ENCODE measurements at places on chromosomes 13 and 19.

DNA sequence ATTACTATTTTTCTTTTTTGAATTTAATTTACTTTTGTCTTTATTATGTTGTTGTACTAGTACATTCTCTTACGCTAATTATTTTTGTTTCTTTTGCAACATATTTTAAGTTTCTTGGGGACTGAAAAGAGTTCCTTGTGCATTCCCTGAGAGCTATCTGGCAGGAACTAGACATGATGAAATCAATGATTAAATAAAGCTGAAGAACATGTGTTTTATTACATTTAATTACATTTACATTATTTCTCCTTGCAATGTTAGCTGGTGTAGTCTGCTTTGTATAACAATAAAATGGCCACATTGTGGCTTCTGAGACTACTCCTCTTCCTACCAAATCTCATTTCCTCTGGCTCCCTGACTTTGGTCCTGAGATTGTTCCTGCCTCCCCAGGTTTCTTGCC, 244.9 kb downstream of the NDFIP2 start:
- H3K36me3 ChIP-seq = no peaks in the 10 kb centered on the region
- H3K27me3 ChIP-seq = no peaks in the 10 kb centered on the region
- H3K4me3 ChIP-seq = no peak overlapping the region
- DNase-seq = no peak
- no peak overlapping the region for H3K27ac ChIP-seq
- H3K4me1 ChIP-seq = no peaks in the 10 kb centered on the region

- H3K27me3 ChIP-seq = no peaks in the 10 kb centered on the region
- H3K27ac ChIP-seq = no peak overlapping the region
- no peaks in the 10 kb centered on the region for H3K4me1 ChIP-seq
- no peak for DNase-seq
- H3K4me3 ChIP-seq = no peak overlapping the region
- no peaks in the 10 kb centered on the region for H3K36me3 ChIP-seq
Measured at GRCh38 chr13:107395927-107396662, 819.2 kb downstream of the LIG4 start.

GRCh38 chr13:107124129-107124718, 556.3 kb upstream of the ARGLU1 start:
- no peaks in the 10 kb centered on the region for H3K27me3 ChIP-seq
- H3K36me3 ChIP-seq = no peaks in the 10 kb centered on the region
- DNase-seq = peak; percentile 6

DNA sequence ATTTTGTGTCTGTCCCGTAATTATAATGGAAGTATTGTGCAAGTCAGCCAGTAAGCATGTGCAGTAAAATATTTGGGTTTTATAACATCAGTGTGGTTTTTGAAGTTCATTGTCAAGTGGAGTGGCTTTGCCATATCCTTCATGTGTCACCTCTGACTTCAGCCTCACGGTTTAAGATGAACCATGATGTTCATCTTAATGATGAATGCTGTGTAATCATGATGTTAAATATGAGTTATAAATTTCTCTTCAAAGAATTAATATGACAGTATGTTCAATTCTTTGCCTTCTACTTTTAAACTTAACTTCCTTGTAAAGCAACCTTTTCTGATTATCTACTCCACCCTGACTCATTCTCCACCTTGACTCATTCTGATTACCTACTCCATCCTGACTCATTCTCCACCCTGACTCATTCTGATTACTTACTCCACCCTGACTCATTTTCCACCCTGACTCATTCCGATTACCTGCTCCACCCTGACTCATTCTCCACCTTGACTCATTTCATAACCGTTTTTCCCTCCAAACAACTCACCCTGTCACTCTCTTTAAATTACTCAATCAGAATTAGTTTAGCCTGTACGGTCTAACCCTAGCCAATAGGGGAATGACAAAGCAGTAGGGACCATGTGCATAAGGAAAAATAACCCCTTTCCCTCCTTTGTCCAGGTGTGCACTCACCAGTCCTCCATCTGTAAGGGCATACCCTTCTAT, 50.3 kb upstream of the ANKRD10 start:
- no peaks in the 10 kb centered on the region for H3K4me1 ChIP-seq
- no peak overlapping the region for H3K4me3 ChIP-seq
- no peak for DNase-seq
- peaks cover 5% of the 10 kb centered on the region for H3K27me3 ChIP-seq

DNA sequence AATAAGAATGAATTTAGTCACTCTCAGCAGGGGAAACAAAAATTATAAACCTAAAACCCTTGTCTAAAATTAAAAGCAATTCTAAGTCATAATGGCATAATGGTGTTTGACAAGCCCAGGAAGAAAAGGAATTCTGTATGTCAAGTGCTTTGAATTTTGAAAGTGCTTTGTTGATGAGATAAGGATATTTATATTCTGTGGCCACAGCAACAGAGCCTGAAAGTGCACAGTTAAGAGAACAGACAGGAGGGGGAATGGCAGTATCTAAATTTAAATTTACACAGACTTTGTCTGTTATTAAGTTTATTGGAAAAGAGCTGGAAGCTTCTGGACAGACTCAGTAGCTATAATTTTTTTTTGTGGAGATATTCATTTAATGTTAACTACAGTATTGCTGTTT, 69.8 kb downstream of the OLFM4 start:
- no peaks in the 10 kb centered on the region for H3K27me3 ChIP-seq
- DNase-seq = no peak
- no peak overlapping the region for H3K4me3 ChIP-seq
- H3K27ac ChIP-seq = no peak overlapping the region
- H3K4me1 ChIP-seq = no peaks in the 10 kb centered on the region

GRCh38 chr19:55082020-55082851, 6.6 kb downstream of the EPS8L1 start:
- H3K36me3 ChIP-seq = no peaks in the 10 kb centered on the region
- DNase-seq = peak; percentile 92
- peaks cover 7% of the 10 kb centered on the region for H3K27me3 ChIP-seq
- peak overlapping the region; percentile 34 for H3K4me3 ChIP-seq
- no peaks in the 10 kb centered on the region for H3K4me1 ChIP-seq

GRCh38 chr13:50672025-50672424, 171.5 kb downstream of the DLEU7 start:
- H3K27ac ChIP-seq = no peak overlapping the region
- no peaks in the 10 kb centered on the region for H3K27me3 ChIP-seq
- H3K36me3 ChIP-seq = no peaks in the 10 kb centered on the region
- no peaks in the 10 kb centered on the region for H3K4me1 ChIP-seq

GRCh38 chr13:114256547-114256946, 21.9 kb downstream of the CDC16 start:
- no peaks in the 10 kb centered on the region for H3K27me3 ChIP-seq
- H3K27ac ChIP-seq = no peak overlapping the region

GRCh38 chr13:27791146-27791900, 960 bp upstream of the GSX1 start:
- peaks cover 67% of the 10 kb centered on the region for H3K27me3 ChIP-seq
- no peak overlapping the region for H3K27ac ChIP-seq
- H3K4me1 ChIP-seq = peaks cover 37% of the 10 kb centered on the region
- no peak for DNase-seq
- peak overlapping the region; percentile 47 for H3K4me3 ChIP-seq

DNA sequence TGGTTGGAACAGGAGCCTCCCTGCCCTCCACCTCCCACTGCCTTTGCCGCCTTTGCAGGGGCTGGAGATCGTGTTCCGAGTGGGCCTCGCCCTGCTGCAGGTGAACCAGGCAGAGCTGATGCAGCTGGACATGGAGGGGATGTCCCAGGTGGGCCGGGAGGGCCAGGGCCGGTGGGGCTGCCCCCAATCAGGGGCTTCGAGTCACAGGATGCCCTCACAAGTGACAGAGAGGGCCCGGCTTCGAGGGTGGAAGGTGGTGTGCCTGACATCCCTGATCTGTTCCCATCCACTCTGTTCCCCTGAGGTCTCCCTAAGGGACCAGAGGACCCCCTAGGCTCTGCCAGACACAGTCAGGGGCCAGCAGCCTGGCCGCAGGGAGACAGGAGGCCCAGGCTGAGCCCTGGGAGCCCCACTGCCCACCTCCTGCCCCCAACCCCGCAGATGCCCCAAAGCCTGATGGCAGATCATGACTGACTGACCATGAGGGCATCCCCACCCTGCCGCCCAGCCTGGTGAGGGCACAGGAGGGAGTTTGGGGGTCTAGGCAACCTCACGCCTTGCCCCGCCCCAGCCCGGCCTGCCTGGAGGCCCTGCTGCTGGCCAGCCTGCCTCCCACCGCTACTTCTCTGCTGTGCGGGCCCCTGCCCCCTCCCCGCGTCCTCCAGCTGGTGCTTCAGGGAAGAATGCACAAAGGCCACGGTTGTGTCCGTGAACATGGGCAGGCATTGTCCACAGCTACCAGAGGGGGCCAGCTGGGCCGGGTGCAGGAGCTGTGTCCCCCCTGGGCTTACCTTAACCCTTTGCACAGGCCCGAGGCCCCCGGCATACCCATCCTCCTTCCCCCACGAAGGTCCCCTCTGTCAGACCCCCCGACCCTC, 21.8 kb downstream of the EVI5L start:
- peaks cover 3% of the 10 kb centered on the region for H3K4me1 ChIP-seq
- H3K4me3 ChIP-seq = no peak overlapping the region
- H3K36me3 ChIP-seq = no peaks in the 10 kb centered on the region
- no peak for DNase-seq

DNA sequence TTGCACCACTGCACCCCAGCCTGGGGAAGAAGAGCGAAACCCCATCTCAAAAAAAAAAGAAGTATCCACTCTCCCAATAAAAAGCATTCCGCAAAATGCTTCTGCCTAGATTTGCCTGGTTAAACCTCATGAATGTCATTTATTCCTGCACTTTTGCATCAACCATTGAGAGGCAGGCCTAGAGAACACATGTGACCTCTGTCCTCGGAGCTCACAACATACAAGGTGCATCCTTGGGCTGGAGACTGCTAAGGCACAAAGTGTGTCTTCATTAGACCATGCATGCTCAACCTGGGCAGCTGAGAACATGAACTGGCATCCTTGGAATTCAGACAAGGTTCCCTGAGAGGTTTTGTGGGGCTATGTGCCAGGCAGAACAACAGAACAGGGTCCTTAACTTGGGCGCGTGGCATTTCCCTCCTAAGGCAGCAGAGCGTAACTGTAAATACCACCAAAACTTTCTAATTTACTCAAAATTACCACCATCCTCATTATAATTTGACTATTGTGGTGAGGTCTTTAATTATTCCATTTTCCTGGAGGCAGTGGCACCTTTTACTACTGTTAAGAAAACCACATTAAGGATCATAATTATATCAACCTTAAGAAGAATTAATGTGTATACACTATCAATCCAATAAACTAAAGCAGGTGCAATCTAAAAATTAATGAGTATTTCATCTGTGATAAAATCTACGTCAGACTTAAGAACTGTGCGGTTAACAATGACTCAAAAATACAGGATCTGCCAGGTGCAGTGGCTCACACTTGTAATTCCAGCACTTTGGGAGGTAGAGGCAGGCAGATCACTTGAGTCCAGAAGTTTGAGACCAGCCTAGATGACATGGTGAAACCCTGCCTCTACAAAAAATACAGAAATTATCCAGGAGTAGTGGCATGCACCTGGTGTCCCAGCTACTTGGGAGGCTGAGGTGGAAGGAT, 13.8 kb downstream of the RCBTB1 start:
- H3K27me3 ChIP-seq = no peaks in the 10 kb centered on the region
- no peak overlapping the region for H3K27ac ChIP-seq
- DNase-seq = no peak

DNA sequence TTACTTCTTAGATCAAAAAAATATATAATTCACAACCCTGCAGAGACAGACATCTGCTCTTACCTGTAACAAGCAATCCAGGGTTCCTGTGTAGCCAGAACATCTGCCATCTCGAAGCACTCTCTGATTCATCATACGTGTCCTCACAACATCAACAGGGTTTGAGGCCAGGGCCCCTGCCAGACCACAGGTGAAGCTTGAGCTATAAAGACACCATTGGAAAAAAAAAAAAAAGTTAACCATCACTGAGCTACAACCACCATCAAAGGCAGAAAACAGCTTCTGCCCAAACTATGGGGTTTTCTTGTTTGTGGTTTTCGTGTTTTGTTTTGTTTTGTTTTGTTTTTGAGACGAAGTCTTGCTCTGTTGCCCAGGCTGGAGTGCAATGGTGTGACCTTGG, 19.3 kb downstream of the SLC25A30 start:
- no peaks in the 10 kb centered on the region for H3K27me3 ChIP-seq
- peaks cover 25% of the 10 kb centered on the region for H3K36me3 ChIP-seq
- peak; percentile 32 for DNase-seq

DNA sequence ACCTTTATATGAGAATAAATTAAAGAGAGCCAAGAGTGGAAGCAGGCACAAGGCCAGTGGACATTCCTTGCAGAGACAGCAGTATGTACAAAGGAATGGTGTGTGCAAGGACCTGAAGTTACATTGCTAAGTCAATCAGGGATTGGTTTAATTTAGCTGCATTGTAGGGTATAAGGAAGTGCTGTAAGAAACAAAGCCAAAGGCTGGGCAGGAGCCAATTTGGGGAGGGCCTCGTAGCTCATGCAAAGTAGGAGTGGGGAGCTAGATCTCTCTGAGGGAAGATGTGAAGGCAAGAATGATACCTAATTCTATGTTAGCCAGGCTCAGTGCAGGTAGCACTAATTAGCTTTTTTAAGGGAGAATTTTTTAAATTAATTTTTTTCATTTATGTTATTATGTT, 76.7 kb downstream of the SLAIN1 start:
- no peaks in the 10 kb centered on the region for H3K27me3 ChIP-seq
- no peak overlapping the region for H3K4me3 ChIP-seq
- no peak overlapping the region for H3K27ac ChIP-seq
- no peaks in the 10 kb centered on the region for H3K4me1 ChIP-seq
- H3K36me3 ChIP-seq = no peaks in the 10 kb centered on the region
- DNase-seq = no peak

DNA sequence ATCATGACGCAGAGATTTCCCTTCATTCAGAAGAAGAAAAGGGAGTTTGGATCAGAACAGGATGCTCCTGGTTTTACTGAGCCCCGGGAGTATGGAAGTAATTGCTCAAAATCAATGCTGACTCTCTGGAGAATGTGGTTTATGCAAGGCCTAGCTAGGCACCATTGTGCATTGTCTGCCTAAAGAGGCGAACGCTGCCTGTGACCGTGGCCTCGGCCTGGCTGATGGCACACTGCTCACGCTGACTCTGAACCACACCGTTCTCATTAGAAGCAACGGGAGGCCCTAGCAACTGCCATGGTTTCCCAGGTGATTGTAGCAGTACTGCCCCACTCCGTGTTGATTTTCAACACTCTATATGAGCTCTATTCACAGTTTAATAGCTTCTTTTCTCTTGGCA, 41.7 kb upstream of the UBL3 start:
- H3K4me1 ChIP-seq = no peaks in the 10 kb centered on the region
- H3K36me3 ChIP-seq = no peaks in the 10 kb centered on the region
- H3K27me3 ChIP-seq = no peaks in the 10 kb centered on the region
- H3K27ac ChIP-seq = no peak overlapping the region
- no peak overlapping the region for H3K4me3 ChIP-seq

Measured in common myeloid progenitor, CD34-positive (primary cell).